ENCODE measurements at places on chromosomes 7 and 10.

- DNase-seq, result no peak
These were observed 57.1 kb upstream of the ABLIM1 start for GRCh38 chr10:114715171-114715670.

GRCh38 chr7:25928549-25929330, 223.3 kb upstream of the NFE2L3 start:
- DNase-seq, result no peak

DNA sequence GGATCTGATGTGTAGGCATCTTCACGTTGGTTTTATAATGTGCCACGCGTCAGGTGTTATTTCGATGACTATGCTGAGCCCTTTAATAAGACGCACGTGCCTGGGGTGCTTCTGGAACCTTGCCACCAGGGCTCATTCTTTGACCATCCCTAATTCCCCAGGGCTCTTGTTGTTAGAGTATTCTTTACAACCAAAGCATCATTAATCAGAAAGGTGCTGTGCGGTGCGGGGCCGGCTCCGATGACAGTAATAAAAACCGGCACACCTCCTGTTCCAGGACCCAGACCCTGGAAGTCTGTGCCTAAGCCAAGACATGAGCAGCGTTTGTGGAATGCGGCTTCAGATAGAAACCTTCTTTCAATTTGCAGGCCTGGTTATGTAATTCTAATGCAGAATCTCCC, 58.4 kb downstream of the MGMT start:
- DNase-seq, result no peak

GRCh38 chr7:131919920-131920709, 363.7 kb upstream of the PODXL start:
- no peak for DNase-seq

GRCh38 chr10:31803606-31804351, 124.9 kb downstream of the ARHGAP12 start:
- DNase-seq, result no peak
